ENCODE measurements at places on chromosomes 7 and 10.

DNA sequence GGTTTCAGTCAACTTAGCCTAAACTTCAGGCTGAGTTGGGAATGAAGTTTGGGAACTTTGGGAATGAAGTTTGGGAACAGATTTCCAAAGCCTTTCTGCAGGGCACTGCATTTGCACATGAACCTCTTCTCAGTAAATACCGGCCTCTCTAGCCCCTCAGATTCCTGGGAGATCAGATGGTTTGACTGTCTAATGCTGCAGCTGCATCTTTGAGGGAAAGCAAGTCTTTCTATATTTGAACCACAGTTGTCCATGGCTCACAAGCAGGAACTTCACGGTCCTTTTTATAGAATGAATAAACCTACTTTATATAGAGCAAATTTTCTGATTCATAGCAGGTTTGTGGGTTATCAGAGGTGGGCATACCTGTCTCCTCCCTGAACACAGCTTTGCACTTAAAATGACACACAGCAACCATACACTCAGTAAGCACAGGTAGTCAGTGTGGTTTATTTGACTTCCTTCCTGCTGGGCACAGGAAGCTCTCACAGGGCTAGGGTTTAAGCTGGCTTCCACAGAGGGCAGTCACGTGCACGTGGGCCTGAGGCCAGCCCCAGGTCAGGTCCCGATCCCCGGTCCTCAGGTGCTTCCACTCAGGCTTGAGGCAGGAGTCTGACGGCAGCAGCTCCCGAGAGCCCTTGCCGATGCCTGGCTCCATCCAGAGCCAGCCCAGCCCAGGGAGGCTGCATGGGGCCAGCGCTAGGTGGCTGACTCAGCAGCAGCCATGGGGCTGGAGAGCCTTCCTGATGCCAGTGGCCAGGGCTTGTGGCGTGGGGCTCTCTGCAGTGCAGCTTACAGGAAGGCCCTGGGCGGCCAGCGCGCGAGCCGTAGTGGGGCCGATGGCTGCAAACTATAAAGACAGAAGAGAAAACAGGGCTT lies 12.8 kb upstream of the MMP21 start:
- DNase-seq, result no peak

GRCh38 chr7:151454932-151455530 lies 15.1 kb upstream of the CRYGN start:
- no peak for DNase-seq

GRCh38 chr7:28301148-28301641 lies 111.1 kb upstream of the CREB5 start:
- DNase-seq, result no peak

DNA sequence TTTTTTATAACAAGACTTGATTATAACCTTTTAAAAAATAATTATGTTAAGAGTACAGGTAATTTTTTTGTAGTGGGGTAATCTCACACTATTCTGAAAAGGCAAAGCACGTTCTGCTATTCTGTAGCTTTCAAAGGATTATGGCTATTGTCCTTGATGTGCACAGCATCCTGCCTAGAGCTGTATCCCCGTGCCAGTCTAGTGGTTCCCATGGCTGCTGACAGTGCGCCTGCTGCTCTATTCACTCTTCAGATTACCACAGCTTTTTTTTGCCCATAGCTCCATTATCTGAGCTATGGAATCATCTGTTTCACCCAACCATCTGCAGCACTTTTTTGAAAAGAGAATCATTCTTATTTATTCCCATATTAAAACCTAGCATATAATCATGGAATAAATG lies 723.4 kb downstream of the PHTF2 start:
- no peak for DNase-seq

DNA sequence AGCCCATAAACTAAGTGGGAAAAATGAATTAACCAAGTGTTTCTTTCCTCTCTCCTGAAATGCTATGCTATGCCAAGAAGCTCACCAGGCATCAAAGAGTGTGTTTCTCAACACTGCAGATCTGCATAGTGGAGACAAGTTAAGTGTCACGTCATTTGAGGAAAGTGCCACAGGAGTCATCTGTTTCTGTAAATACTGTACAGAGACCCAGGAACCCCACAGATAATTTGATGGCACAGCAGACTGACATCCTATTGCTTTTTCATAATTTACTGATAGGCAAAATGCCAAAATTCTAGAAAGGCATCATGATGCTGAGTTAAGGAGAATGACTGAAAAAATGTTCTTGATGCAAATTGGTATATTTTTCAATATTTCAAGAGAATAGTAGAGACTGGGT lies 124.3 kb downstream of the NRCAM start:
- no peak for DNase-seq

- DNase-seq, result peak; percentile 54
Measured at GRCh38 chr10:22436893-22437619, 91.8 kb downstream of the SPAG6 start.

DNA sequence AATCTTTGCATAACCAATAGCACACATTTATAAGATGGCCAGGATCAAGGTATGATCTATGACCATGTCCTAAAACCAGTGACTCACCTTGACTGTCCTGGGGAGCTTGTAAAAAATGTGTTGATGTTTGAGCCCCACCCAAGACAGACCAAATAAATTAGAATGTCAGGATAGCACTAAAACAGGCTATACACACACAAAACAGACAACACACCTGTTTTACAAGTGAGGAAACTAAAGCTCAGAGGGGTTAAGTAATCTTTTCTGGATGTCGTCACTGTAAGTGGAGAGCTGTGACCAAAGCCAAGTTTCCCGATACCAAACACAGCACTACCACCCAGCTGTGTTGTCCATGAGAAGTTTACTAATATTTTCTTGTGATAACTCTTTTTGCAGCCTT lies 84.5 kb downstream of the AVL9 start:
- no peak for DNase-seq

DNA sequence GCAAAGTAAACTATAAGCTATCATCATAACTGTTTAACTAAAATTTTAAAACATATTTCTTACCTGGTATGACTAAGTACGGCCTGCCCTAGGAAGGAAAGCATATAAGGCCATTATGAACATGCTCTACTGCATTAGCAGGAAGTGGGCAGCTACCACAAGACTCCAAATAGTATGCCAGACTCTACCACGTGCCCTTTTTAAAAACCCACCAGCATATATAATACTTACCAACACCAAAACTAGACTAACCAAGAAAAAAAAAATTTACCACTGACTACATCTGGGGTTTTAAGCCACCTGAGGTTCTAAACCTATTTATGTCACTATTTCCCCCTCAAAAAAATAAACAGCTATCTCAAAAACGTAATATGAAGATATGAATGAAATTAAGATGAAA lies 30.1 kb downstream of the NUDCD3 start:
- DNase-seq, result no peak

DNA sequence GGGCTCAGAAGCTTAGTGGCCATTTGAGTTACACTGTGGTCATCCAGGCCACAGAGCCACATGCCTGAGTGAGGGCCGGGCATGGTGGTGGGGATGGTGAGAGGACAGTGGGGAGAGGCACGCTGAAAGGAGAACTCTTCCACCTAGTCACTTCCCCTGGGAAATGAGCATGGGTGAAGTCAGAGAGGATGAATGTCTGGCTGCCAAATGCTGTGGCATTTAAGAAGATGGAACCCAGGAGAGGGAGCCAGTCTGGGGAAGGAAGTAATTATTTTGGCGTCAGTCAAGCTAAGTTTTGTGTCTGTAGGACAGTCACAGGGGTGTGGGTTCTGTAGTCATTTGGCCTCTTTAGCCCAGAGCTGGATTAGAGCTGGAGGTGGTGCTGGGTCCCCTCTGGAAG lies 86.0 kb upstream of the PODXL start:
- no peak for DNase-seq

- no peak for DNase-seq
Measured at GRCh38 chr10:29839826-29840515, 205.2 kb upstream of the SVIL start.

DNA sequence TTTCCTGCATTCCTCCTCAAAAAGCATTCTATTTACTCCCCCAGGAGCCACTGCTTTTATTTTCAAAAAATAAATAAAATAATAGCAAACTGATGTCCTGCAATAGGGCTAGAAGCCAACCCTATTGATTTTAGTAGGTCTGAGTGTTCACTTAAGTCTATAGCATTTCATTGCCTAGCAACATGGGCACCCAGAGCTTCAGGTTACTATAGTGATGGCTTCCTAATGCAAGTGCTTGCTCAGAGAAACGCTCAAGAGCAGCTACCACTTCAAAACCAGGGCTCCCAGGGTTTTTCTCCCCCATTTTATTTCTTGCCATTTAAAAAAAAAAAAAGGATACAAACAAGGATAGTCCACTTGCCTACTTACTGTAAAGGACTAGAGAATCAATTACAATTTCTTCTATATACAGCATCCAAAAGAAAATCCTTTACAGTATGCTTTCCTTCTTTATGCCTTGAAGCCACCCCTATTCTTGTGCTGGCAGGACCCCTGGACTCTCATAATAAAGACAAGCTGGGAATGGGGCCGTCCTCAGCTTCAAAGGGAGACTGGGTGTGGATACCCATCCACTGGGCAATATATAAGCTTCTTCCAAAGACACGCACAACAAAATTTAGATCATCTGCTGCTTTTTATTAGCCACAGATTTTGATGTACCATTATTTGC lies 133.3 kb downstream of the VPS41 start:
- no peak for DNase-seq

DNA sequence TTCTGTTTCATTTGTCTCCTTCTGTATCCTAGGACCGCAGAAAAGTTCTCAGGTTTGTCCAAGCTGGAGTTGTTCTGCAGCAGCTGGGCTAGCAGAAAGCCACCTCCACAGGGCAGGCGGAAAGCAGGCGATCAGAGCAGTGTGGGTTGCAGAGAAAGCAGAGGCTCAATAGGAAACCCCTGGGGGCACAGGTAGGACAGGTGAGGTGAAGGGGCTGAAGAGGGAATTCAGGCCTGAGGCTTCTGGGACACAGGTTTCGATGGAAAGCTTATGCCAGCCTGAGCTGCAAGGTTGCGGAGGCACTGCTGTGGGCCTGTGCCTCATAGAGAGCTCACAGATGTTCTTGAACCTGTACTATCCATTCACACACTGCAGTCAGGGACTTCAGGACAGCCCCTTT lies 194.9 kb upstream of the TPK1 start:
- DNase-seq, result no peak

DNA sequence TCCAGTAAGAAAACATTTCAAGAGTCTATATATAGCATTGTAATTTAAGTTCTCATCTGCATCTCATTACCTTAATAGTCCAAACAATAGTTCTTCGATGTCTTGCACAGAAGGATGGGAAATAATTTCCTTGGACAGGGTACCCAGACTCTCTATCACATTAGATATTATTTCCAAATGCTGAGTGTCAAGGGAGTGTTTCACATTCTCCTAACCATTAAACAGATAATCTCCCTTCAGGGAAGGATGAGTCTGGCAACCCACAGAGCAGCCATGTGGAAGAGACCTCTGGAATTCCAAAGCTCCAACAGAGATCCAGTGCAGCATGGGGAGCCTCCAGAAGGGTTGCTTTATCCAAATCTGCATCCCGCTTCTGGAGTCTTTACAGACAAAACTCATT lies 89.6 kb downstream of the FZD1 start:
- DNase-seq, result peak; percentile 24

- no peak for DNase-seq
Measured at GRCh38 chr10:69747179-69747578, 54.5 kb upstream of the COL13A1 start.

DNA sequence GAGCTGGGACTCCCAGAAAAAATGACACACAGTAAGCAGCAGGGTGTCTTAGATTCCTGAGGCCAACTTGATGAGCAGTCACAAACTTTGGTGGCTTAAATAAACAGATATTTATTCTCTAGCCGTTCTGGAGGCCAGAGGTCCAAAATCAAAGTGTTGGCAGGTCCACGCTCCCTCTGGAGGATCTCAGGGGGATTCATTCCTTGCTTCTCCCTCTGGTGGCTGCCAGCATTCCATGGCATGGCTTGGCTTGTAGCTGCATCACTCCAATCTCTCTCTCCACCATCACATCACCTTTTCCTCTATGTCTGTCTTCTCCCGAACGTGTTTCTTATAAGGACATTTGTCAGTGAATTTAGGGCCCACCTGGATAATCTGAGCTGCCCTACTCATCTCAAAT lies 98.4 kb downstream of the OSBPL3 start:
- DNase-seq, result no peak

- no peak for DNase-seq
Measured at GRCh38 chr10:62638062-62638477, 166.4 kb upstream of the ADO start.

GRCh38 chr7:24854866-24855265 lies 97.6 kb upstream of the GSDME start:
- no peak for DNase-seq

DNA sequence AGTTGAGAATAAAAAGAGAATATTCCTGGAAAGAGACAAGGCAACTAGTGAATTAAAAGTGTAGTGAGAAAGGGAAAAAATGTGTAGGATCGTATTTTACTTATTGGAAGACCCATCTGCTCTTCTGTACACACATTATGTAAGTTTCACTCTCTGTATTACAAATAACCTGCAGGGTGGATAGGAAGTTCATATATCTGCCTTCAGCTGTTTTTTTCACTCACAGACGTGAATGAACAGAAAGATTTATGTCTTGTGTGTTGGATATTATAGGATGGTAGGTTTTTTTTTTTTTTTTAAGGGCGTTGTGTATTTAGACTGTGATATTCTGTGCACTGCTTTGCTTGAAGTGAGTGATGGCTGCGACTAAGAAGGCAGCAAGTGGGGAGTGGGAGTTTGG lies 266.5 kb downstream of the AUTS2 start:
- no peak for DNase-seq

DNA sequence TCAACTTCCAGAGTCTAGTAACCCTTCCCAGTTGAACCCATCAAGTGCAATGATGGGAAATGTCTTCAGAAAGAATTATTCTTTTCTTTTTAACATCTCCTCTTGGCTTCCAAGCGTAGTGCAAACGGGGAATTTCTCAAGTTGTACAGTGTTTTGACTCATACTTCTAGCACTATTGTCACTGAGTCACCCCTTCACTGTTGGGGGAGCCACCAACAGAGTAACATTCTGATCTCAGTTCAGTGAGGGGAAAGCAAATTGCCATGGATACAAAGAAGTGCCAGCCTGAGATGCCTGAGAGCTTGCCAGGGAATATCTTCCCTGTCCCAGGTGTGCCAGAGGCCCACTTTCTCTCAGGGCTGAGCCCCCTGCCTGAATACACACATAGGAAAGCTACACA lies 31.0 kb downstream of the CYP3A5 start:
- no peak for DNase-seq

DNA sequence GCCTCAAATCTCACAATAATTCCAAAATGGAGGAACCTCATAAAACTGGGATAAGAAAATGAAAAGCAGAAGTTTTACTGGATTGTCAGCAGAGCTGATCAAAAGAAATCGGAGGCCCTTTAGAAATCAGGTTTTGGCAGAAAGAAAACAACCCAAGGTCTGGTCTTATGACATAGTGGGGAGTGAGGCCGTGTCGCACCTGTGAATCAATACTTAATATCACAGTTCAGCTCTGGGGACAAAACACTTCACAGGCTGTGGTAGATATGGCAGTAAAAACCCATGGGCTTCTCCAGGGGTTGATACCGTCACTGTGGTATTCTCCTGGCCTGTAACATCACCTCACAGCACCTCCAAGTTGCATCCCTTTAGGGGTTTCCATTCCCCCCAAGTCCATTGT lies 6.5 kb upstream of the MALSU1 start:
- no peak for DNase-seq

All from kidney glomerular epithelial cell (primary cell).